T-helper 2 cell treated with Interferon-gamma antibody and Interleukin-4, amounts not matched to agents 5 μg/mL and 100 μg/mL, for 36 hours (primary cell): ENCODE measurements at places on chromosomes 5 and 9.

DNA sequence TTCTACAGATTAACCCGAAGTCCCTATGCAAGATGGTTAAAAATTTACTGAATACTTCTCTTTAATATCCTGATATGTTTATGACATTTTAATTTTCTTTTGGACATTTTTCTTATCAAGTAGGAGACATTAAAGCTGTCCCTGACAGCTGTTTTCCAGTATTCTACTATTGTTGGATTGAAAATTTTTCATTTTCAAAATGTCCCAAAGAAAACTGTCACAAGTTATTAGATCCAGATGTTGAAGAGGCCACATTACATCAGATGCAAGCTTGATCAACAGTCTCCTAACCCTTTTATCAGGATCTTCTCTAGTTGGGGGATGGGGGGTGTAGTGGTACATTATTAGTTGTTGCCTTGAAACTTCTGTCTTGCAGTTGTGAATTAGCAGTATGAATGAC lies 1402.7 kb upstream of the DMAC1 start:
- no peaks in the 10 kb centered on the region for H3K4me1 ChIP-seq
- DNase-seq, result no peak

- H3K27me3 ChIP-seq, result peaks cover 17% of the 10 kb centered on the region
- no peaks in the 10 kb centered on the region for H3K4me1 ChIP-seq
- no peak overlapping the region for H3K4me3 ChIP-seq
- no peak overlapping the region for H3K27ac ChIP-seq
- DNase-seq, result no peak
Measured at GRCh38 chr5:143913008-143913752, 101.2 kb downstream of the HMHB1 start.

DNA sequence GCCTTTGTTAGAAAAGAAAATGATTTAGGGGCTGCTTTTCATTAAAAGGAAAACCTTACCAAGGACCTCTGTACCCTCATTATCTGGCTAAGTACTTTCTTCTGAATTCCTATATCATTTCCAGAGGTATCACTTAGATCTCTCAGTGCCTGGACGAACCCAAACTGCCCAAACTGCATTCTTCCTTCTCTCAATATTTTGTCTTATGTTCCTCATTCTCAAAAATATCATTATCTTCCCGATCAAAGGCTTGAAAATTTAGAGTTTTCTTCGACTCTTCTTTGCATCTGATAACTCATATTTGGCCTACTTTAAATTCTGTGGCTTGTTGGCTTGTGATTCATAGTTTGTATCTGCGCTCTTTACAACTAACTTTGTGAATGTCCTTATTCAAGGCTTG lies 136.7 kb upstream of the TAF11L2 start:
- H3K36me3 ChIP-seq, result no peaks in the 10 kb centered on the region
- H3K27me3 ChIP-seq, result no peaks in the 10 kb centered on the region
- H3K4me3 ChIP-seq, result no peak overlapping the region
- H3K27ac ChIP-seq, result no peak overlapping the region
- DNase-seq, result no peak

GRCh38 chr5:78533356-78533755 lies 115.2 kb downstream of the LHFPL2 start:
- H3K4me3 ChIP-seq, result no peak overlapping the region
- H3K27ac ChIP-seq, result no peak overlapping the region
- H3K4me1 ChIP-seq, result no peaks in the 10 kb centered on the region
- no peak for DNase-seq
- H3K27me3 ChIP-seq, result no peaks in the 10 kb centered on the region

DNA sequence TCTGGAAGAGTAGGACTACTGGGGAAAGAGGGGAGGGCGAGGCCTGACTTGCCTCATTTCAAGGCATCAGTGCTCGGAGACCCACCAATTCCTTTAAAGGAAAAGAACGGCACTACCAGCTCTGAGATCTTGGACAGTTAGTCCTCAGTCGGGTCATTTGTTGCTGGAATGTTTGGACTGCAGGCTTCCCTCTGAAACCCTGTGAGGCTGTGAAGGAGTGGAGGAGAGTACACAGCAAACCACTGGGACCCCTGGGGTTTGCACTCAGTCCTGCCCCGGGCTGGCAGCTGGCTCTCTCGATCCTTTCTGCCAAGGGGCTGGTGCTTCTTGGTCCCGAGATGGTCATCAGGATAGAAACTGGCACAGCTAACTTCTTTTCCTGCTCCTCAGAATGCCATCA lies 194.5 kb downstream of the TRIO start:
- H3K27me3 ChIP-seq, result no peaks in the 10 kb centered on the region
- no peaks in the 10 kb centered on the region for H3K4me1 ChIP-seq
- no peak for DNase-seq
- no peaks in the 10 kb centered on the region for H3K36me3 ChIP-seq
- no peak overlapping the region for H3K27ac ChIP-seq

GRCh38 chr5:6752782-6753181 lies 39.5 kb downstream of the TENT4A start:
- H3K4me1 ChIP-seq, result no peaks in the 10 kb centered on the region
- H3K27ac ChIP-seq, result no peak overlapping the region
- H3K36me3 ChIP-seq, result peaks cover 67% of the 10 kb centered on the region
- no peak overlapping the region for H3K4me3 ChIP-seq

DNA sequence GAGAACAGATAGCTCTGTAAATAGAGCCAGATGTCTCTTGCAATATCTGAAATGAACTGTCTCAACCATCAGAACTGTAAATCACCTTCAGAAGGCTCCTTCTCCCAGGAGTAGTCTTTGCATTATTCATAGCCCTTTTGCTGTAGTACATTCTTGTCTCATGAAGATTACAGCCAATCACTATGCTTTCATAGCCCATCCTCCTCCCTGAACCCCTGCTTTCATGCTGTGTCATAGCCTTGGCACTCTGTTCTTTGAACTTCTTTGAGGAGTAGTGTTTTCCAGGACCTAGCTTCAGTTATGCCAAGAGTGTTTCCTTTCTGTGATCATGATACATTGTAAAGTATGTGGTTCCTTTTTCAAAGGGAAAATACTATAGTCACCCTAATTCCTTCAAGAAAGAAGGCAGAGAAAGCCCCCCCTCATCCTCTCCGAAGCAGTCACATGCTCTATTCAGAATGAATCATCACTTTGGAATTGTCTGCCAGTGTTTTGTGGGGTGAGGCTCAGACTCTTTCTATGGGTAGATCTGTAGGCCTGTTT lies 61.1 kb downstream of the GRIA1 start:
- H3K27ac ChIP-seq, result no peak overlapping the region
- H3K27me3 ChIP-seq, result no peaks in the 10 kb centered on the region
- H3K4me1 ChIP-seq, result peaks cover 3% of the 10 kb centered on the region
- DNase-seq, result no peak
- no peaks in the 10 kb centered on the region for H3K36me3 ChIP-seq

DNA sequence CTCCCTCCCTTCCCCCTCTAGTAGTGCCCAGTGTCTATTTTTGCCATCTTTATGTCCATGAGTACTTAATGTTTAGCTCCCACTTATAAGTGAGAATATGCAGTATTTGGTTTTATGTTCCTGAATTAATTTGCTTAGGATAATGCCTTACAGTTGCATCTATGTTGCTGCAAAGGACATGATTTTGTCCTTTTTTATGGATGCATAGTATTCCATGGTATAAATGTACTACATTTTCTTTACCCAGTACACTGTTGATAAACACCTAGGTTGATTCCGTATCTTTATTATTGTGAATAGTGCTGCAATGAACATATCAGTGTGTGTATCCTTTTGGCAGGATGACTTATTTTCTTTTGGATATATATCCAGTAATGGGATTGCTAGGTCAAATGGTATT lies 3.8 kb downstream of the ABLIM3 start:
- DNase-seq, result no peak
- H3K36me3 ChIP-seq, result no peaks in the 10 kb centered on the region
- no peak overlapping the region for H3K27ac ChIP-seq
- H3K27me3 ChIP-seq, result peaks cover 19% of the 10 kb centered on the region

GRCh38 chr5:82728926-82729702 lies 348.1 kb downstream of the TMEM167A start:
- no peak overlapping the region for H3K27ac ChIP-seq
- no peak overlapping the region for H3K4me3 ChIP-seq
- no peaks in the 10 kb centered on the region for H3K27me3 ChIP-seq
- no peaks in the 10 kb centered on the region for H3K4me1 ChIP-seq
- H3K36me3 ChIP-seq, result no peaks in the 10 kb centered on the region
- no peak for DNase-seq

DNA sequence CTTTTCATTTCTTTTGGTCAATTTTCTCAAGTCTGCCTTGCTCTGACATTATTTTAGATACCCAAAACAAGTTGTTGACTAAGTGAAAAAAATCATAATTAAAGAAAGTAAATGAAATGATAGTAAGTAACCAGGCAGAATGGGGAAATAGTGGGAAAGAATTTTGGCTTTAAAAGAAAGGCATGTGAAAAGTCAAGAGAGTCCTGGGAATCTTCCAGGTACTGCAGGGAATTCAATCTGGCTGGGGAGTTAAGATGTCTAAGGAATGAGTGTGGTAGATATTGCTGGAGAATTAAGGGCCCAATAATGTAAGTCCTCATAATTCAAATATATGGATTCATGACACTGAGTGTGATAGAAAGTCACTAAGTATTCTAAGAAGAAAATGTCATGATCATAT lies 123.1 kb upstream of the PAPPA start:
- H3K4me1 ChIP-seq, result no peaks in the 10 kb centered on the region
- no peaks in the 10 kb centered on the region for H3K27me3 ChIP-seq
- H3K27ac ChIP-seq, result no peak overlapping the region
- H3K4me3 ChIP-seq, result no peak overlapping the region

- H3K4me3 ChIP-seq, result no peak overlapping the region
- DNase-seq, result no peak
Measured at GRCh38 chr5:141494761-141495452, 6.0 kb downstream of the PCDHGC5 start.
